HT1080 (cell line): ENCODE measurements at places on chromosomes 11 and 22.

- DNase-seq = no peak
Observed at GRCh38 chr11:37282367-37282766, 684.3 kb upstream of the RAG2 start.

DNA sequence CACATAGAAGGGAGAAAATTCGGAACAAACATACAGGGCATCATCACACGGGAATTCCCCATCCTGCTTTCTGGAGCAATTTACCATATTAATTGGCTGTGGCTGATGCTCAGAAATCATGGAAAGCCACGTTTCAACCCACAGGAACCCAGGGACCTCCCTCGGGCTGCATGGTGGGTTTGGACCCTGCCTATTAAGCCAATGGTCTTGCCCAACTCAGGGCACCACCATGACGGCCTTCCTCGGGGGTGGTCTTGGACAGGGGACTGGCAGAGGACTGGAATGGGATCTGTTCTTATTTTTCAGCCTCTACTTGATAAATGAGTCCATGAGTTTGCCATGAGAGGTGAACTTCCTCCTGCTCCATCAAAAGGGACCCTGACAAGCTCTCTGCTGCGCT, 374.0 kb downstream of the SHANK2 start:
- no peak for DNase-seq

DNA sequence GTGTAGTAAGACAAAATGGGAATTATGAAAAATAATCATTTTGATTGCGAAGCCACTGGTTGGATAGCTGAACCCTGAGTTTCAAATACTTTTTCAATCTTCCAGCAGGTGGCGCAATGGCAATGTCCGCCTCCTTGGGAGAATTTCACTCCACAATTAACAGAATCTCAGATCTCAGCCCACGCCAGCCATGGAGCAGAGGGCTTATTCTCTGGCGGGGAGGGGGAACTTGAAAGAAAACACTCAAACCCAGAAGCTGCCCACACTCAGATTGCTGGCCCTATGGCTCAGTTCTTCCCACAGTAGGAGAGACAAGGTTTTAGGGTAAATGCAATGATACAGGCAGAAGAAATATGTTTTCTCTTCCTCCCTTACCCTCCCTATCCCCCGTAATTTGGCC, 38.7 kb upstream of the RCN1 start:
- DNase-seq = peak; percentile 52

GRCh38 chr22:36894266-36894665, 19.2 kb upstream of the CSF2RB start:
- no peak for DNase-seq

DNA sequence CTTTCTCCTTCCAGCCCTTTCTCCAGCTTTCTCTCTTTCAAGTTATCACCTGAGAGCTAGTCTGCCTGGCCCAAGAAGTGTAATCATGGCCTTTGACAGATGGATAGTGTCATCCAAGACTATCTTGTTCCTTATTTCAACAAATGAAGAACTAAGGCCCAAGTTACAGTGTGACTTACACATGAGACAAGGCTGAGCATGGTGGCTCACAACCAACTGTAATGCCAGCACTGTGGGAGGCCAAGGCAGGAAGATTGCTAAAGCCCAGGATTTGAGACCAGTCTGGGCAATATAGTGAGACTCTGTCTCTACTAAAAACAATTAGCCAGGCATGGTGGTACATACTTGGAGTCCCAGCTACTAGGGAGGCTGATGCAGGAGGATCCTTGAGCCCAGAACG, 3.7 kb upstream of the RANGAP1 start:
- DNase-seq = no peak

DNA sequence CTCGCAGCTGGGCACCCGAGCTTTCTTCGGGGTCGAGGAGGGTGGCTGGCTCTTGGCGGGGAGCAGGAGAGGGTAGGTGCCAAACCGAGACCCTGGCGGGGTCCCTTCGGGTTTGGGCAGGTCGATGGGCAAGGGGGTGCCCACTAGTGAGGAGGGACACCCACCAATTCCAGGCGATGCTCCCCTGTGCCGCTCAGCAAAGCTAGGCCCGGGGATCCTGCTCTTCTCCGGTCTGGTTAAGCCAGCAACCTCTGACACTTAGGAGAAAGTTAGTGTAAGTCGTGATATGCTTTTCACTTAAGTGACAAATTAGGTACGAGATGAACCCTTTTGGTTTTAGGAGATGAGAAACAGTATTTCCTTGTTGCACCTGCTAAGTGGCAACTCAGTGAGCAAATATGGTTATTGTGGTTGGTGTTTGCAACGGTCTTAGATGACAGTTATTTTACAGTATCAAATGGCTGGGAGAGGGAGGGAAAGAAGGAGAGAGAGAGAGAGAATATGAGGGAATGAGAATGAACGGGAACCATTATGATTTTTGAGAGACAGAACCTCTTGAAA, 565 bp downstream of the NUCB2 start:
- DNase-seq = peak; percentile 49

GRCh38 chr22:17802822-17803221, 28.6 kb upstream of the BID start:
- DNase-seq = no peak

- peak; percentile 87 for DNase-seq
Observed at GRCh38 chr11:75673977-75674582, 5.2 kb upstream of the MAP6 start.

- no peak for DNase-seq
Observed at GRCh38 chr11:21321072-21321471, 651.7 kb downstream of the NELL1 start.

- DNase-seq = no peak
Observed at GRCh38 chr11:112211536-112211935, 14.7 kb upstream of the PTS start.

- DNase-seq = no peak
Observed at GRCh38 chr11:69035150-69035945, 13.4 kb upstream of the TPCN2 start.

DNA sequence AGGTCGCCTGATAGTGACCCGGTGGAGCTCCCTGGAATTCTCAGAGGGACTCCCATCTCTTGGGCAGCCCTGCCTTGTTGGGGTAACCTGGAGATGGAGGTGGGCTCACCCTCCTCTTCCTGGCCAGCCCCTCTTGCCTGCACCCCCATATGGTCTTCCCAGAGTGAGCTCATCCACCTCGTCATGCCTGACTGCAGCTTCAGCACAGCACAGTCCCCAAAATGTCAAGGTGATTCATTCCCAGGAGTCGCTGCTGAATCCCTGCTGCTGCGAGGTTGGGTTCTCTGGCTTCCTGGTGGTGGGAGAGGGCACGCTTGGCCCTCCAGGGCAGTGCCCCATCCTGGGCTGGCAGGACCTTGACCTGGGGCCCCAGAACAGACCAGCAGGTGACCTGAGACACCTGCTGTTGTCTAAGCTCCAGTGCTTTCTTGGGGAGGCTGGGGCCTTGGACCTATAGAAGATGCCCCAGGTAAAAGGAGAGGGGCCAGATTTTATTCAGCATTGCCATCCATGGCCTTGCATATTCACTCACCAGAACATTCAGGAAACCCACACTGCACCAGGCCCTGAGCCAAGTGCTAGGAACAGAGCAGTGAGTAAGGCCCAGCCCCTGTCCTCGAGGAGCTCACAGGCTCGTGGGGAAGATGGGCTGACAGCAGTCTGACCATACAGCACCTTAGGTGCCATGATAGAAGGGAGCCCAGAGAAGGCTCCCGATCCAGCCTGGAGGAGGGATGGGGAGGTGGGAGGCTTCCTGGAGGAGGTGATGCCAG, 72.9 kb downstream of the CACNA1I start:
- DNase-seq = peak; percentile 15

GRCh38 chr11:86639137-86639536, 33.3 kb downstream of the ME3 start:
- DNase-seq = peak; percentile 67

- no peak for DNase-seq
Observed at GRCh38 chr11:66973956-66974580, 1.0 kb upstream of the C11orf86 start.

DNA sequence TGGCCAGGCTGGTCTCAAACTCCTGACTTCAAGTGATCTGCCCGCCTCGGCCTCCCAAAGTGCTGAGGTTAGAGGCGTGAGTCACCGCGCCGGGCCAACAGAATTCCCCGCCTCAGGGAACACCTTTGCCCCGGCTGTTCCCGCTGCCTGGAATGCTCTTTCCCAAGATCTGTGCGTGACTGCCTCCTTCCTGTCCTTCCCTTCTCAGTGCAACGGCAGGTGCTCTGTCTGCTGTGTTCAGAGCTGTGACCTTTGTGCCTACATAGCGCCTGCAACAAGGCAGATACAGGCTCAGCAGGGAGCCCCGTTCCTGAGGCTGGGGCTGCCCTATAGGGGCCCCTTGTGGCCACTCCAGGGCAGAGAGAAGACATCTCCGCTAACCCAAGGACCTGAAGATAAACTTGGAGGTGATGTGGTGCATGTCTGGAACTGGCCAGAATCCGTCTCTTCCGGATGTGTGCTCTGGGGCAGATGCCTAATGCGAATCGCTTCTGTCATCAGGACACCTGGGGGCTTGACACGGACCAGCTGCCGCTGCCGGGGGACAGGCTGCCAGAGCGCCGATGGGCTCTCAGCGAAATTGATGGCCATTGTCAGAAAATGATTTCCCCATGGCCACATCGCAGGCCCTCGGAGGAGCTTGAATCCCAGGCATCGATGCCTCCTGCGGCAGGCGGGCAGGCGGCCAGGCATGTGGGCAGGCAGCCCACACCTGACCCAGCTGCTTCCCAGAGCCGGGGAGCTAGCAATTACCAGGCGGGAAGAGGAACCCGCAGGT, 43.5 kb upstream of the TCF20 start:
- peak; percentile 81 for DNase-seq

- DNase-seq = peak; percentile 76
Observed at GRCh38 chr11:61947486-61948210, 2.5 kb upstream of the BEST1 start.

DNA sequence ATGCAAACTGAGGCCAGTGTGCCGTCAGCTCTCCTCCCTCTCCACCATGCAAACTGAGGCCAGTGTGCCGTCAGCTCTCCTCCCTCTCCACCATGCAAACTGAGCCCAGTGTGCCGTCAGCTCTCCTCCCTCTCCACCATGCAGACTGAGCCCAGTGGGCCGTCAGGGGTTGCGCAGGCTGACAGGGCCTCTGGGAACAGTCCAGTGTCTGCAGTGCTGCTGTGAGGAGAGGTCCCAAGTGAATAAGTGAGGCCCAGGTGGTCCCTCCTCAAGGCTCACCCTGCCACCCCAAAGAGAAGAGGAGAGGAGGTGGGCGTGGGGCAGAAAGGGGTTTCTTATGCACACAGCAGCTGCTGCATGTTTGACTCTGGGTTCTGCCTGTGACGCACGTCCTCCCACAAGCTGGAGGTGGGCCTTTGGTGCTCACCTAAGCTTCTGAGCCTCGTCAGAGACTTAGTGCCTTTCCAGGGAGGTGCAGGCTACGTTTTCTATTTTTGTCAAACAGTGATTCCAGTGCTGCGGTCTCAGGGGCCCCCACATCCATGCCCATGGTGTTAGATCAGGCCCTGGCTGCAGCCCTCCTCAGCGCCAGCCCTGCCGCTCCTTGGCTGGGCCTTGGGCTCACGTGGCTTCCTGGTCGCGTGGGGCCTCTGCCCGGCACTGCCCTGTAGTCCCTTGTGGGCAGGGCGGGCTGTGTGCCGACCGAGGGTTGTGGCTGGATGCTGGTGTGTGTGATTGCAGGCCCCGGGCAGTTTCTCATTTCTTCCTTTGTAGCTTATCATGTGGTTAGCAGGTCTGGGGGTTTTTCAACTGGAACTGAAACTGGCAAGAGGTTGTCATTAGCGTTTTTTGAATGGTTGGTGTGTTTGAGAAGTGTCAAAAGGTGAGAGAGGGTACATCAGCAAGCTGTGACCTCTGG, 7.1 kb downstream of the TPCN2 start:
- no peak for DNase-seq

GRCh38 chr11:17934194-17934593, 78.7 kb downstream of the SERGEF start:
- DNase-seq = no peak
